Keratinocyte (primary cell): ENCODE measurements at places on chromosomes 16 and 17. TPM values are rescaled to one million over a fixed set of nuclear protein-coding genes. Genes with fewer than 3 reads are reported as not detected.

CCL18 gene
- polyA plus RNA-seq, result not detected in 3 replicates

GRCh38 chr16:66874079-66874775 is 6.1 kb upstream of the PDP2 start:
- DNase-seq, result no peak

DNA sequence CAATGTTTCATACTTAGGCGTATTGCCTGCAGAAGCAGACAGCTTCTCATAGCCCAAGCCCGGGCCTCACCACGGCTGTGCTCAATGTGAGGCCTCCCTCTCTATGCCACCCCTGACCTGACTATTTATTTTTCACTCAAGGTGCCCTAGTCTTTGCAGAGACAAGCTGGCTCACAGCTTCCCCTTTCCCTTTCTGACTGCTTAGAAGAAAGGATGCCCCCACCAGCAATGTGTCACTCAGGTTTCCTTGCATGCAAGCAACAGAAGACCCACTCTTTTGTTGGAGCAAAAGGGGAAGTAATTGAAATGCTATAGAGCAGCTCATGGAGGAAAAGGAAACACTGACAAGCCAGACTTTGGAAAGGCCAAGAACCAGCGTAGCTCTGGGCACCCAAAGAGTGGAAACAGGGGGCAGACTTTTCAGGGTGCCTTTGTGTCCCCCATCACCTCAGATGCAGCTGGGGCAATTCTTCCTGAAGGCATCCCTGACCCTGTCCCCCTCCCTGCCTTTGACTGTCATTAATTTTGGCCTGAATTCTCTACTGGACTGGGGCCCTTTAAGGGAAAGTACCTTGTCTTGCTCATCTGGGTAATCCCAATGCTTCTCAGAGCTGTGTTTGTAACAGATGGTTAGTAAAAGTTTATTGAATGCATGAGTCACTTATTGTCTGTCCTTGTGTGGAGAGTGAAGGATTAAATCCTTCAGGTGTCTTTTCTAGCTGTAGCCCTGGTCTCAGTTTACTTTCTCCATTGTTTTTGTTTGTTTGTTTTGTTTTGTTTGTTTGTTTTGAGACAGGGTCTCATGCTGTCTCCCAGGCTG is 17.8 kb downstream of the RGS9 start:
- DNase-seq, result peak; percentile 5

- DNase-seq, result no peak
Observed at GRCh38 chr17:58421711-58422110, 4.4 kb upstream of the RNF43 start.

DNA sequence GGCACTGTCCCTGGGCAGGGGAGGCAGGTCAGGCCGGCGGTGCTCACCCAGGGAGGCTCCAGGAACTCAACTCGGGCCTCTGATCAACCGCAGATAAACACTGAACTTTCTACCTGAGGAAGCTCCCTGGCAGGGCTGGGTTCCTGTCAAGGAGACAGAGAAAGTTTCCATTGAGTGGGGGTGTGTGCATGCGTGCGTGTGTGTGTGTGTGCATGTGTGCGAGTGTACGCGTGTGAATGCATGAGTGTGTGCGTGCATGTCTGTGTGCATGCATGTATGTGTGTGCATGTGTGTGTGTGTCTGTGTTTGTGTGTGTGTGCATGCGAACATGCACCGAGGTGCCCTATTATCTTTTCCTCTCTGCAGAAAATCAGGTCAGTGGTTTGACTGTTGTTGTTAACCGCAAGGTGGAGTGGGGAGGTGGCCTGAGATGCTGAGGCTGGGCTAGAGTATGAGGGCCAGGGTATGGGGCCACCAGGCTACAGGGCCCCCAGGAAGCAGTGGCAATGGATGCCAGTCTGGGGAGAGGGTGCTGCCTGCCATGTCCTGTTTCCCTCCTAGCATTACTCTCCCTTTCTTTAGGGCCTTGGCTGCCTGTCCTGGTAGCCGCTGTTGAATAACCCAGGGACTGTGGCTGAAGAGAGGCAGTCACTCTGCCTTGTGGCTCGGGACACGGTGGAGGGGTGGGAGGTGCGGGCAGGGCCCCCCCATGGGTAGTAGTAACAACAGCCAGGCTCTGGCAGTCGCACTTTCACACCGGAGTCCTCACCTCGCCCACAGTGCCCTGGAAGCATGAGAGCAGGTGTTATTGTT is 24.0 kb downstream of the CCR7 start:
- no peak for DNase-seq

- no peak for DNase-seq
Observed at GRCh38 chr17:7486181-7486580, 2.0 kb downstream of the POLR2A start.

- no peak for DNase-seq
Observed at GRCh38 chr16:2977440-2977839, 2.8 kb downstream of the PKMYT1 start.

DNA sequence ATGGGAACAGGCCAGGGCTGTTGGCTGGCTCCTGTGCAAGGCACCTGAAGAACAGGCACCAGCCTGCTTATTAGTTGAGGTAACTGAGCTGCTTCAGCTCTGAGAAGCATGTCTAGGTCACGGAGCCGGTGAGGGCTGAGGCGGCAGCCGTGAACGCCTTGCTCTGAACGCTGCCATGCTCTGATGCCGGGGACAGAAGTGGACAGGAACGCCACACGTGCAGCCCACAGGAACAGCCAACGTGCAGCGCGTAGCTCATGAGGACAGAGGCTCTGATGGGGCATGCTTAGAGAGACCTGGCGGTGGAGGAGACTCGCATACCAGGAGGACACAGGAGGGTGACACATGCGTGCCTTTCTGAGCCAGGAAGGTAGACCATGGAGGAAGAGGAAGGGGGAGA is 25.6 kb downstream of the USP22 start:
- DNase-seq, result no peak

GRCh38 chr17:5592382-5592781 is 8.1 kb upstream of the NLRP1 start:
- DNase-seq, result no peak

GRCh38 chr17:62067165-62068145 is 2.4 kb upstream of the MED13 start:
- DNase-seq, result no peak

- DNase-seq, result no peak
Observed at GRCh38 chr17:65219124-65219523, 82.0 kb downstream of the RGS9 start.

DNA sequence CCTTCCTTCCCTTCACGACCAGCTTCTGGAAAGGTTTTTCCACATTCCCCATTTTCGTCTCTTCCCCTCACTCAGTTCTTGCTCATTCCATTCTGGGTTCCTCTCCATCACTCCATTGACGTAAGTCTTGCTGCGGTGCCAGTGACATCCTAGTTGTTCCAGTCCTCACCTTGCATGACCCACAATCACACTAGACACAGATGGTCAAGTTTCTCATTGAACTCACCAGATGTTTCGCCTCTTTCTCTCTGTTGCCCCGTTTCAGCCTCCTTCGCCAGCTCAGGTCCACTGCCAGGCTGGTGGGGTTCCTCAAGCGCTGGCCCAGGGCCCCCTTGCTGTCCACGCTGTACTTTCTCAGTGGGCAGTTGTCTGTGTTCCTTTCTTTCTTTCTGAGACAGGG is 43.4 kb downstream of the CCDC42 start:
- no peak for DNase-seq

GRCh38 chr17:44965481-44966234 is 2.4 kb downstream of the C1QL1 start:
- DNase-seq, result no peak

GRCh38 chr16:79510879-79511278 is 89.7 kb downstream of the MAF start:
- no peak for DNase-seq

DNA sequence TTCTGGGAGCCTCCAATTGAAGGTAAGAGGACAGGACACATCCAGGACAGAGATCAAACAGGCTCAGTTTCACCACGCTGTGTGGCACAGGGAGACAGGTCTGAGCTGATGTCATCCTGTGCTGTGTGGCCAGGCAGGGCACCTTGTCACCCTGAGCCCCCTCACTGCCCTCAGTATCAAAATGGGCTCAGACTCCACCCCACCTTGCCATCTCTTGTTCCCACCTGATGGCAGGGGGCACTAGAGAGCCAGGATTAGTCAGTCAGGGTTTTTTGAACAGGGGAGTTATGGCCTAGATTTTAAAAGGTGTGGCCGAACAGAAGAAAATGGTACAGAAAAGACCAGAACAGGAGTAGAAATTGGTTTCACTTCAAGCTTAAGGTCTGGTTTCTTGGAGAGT is 2.6 kb downstream of the KAT2A start:
- no peak for DNase-seq
